ENCODE measurements at places on chromosomes 12 and 14.
A peak's percentile ranks its signal among the peaks of the same experiment; 100 is the strongest.

DNA sequence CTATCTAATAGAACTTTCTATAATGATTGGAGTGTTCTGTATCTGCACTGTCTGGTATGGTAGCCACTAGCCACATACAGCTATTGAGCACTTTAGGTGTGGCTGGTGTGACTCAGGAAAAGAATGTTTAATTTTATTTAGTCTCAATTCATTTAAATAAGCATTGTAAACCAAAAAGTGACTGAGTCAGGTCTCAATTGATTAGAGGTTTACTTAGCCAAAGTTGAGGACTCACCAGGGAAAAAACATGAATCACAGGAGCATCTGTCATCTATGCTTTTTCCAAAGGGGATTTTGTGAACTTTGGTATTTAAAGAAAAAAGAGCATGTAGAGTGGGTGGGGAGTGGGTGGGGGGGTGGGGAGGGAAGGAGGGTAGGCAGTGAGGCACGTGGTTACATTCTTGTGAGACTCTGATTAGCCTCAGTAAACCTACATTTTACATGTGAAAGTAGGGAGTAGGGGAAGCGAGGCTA lies 473.1 kb downstream of the ATP23 start:
- no peak for DNase-seq

DNA sequence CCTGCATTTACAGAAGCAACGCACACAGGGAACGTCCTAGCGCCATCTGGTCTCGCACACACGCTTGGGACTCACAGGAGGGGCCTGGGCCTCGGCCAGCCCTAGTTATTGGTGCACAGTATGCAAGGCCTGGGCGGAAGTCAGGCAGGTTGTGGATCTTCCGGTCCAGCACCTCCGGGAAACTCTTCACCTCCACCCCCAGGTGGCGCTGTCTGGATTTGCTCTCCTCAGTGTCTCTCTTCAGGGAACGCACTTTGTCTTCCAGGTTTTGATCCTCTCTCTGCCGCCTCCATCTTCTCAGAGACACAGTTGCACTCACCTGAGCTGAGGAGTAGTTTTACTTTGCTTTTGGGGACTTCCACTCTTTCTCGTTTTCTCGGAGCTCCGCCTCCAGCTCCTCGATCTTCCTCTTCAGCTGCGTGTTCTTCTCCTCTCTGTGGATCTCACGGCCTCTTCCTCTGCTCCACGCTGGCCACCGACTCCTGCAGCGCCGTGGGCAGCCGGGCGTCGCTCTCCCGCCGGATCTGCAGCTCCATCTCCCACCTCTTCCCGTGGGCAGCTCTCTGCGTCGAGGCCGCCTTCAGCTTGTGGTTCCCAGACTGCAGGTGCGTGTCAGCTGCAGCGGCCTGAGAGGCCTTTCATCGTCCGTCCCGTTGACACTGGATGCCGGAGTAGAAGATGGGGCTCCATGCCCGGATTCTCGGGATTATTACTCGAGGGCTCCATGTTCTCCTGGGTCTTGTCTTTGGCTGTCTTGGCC lies 933.8 kb downstream of the TMEM121 start:
- peak; percentile 38 for DNase-seq

DNA sequence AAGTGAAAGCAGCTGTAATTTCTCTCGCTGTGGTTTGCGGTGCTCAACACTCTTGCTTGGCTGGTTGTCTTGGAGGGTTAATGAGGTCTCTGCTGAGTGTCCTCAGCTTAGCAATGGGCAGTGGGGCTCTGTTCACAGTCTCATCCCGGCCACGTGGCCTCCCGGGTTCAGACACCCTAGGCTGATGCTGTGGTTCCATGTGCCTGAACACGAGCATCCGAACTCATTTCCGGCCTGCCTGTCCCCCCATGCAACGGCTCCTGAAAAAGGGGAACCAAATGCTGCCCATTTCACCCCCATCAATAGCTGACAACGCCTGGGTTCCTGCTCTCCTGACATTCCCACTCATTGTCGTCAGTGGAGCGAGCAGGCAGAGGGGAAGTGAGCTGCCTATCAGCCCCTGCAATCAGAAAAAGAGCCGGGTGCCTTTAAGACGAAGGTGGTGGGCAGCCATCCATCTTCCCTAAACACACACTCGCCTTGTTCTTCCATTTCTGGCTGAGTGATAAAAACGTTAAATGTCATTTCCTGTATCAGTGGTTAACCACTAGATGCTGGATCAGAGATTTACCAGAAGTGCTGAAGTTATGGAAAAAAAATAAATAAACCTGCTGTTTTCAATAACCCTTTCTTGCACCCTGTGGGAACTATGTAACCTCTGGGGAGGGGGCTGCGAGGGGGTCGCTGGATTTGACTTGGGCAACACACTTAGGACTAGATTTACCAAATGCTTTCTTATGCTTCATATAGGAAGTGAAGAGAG lies 60.3 kb upstream of the BCL2L14 start:
- peak; percentile 100 for DNase-seq

DNA sequence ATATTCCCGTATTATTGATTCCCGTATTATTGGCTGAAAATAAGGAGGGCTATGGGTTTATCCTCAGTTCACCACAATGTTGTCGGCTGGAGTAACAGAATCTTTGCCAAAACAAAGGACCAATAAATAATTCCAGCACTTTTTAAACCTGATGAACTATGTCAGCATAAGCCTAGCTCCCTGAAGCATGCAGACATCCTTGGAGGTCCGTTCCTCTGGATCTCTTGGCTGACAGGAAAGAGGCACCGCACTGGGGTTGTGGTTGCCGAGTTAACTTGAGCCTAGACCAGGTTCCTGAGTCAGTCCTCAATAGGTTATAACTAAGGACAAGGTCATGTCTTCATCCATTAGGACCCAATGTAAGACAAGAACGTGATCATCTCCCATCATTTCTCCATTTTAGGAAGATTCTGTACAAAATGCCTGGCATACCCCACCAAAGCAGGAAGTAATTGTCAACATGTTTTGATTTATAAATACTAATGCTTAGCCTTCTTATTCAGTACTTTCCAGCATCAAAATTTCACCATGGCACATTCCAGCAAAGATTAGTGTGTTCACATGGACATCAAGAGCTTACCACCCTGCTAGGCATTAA lies 36.6 kb downstream of the NID2 start:
- no peak for DNase-seq

DNA sequence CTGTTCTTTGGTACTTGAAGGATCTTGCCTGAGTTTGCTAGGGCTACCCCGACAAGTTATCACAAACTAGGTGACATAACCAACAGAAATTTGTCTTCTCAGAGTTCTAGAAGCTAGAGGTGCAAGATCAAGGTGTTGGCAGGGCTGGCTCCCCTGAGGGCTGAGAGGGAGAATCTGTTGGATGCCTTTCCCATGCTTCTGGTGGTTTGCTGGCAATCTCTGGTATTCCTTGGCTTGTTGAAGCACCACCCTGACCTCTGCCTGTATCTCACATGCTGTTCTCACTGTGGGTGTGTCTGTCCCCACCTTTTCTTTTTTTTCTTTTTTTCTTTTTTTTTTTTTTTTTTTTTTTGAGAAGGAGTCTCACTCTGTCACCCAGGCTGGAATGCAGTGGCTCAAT lies 81.2 kb downstream of the VCPKMT start:
- no peak for DNase-seq

DNA sequence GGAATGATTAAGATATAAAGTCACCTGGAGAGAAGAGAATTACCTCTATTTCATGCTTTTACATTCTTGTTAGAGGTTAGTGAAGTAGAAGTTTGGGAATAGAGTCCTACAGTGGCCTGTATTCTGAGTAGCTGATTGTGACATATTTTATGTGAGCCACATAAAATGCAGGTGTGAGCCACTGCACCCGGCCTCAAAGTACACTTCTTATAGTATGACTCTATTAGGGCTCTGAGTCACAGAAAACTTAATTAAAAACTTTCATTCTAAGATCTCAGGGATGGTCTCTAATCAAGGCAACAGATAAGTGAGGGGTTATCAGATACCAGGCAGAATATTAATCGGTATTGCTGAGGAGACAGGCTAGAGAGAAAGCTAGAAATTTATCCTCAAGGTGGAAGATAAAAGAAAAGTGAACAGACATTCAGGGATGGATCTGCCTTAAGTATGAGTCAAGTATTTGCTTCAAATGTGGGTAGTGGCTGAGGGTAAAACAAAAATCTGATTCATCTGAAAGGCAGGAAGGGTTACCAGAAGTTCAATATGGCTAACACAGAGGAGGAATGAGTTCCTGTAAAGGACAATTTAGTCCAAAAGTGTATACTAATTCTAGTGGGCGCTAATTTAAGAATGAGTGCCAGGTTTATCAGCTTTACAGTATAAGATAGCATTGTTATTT lies 5.5 kb upstream of the G2E3 start:
- DNase-seq: no peak

DNA sequence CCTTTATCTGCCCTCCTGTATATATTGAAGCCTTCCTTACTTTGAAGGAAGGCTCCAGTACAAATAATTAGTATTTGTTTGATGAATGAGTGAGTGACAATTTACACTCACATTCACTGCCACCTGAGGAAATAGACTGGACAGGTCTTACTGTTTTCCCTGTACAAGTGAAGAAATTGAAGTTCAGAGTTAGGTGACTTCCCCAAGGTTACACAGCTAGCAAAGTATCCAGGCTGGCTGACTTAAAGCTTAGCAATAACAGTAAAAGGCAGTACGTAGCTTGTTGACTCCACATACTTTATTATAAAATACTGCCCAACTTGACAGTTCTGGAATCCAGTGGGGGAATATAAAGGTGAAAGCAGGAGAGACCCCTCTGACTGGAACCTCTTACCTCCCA lies 2.6 kb upstream of the KRT18 start:
- no peak for DNase-seq

GRCh38 chr14:72463291-72463866 lies 430.5 kb downstream of the DPF3 start:
- DNase-seq: no peak

GRCh38 chr12:13162904-13163303 lies 33.6 kb upstream of the EMP1 start:
- no peak for DNase-seq

GRCh38 chr12:644303-644639 lies 19.0 kb downstream of the NINJ2 start:
- DNase-seq: no peak

GRCh38 chr14:88079624-88080023 lies 74.7 kb downstream of the GPR65 start:
- DNase-seq: no peak

All from KBM-7 (cell line).